ENCODE measurements at places on chromosomes 7 and 10.

GRCh38 chr10:123778719-123779517, 112.7 kb downstream of the CPXM2 start:
- no peak overlapping the region for H3K27ac ChIP-seq
- H3K36me3 ChIP-seq = no peaks in the 10 kb centered on the region
- no peaks in the 10 kb centered on the region for H3K27me3 ChIP-seq

- H3K4me3 ChIP-seq = no peak overlapping the region
- no peak for DNase-seq
- H3K36me3 ChIP-seq = no peaks in the 10 kb centered on the region
- H3K27ac ChIP-seq = no peak overlapping the region
- no peaks in the 10 kb centered on the region for H3K27me3 ChIP-seq
Observed at GRCh38 chr7:108380517-108380916, 75.7 kb downstream of the NRCAM start.

DNA sequence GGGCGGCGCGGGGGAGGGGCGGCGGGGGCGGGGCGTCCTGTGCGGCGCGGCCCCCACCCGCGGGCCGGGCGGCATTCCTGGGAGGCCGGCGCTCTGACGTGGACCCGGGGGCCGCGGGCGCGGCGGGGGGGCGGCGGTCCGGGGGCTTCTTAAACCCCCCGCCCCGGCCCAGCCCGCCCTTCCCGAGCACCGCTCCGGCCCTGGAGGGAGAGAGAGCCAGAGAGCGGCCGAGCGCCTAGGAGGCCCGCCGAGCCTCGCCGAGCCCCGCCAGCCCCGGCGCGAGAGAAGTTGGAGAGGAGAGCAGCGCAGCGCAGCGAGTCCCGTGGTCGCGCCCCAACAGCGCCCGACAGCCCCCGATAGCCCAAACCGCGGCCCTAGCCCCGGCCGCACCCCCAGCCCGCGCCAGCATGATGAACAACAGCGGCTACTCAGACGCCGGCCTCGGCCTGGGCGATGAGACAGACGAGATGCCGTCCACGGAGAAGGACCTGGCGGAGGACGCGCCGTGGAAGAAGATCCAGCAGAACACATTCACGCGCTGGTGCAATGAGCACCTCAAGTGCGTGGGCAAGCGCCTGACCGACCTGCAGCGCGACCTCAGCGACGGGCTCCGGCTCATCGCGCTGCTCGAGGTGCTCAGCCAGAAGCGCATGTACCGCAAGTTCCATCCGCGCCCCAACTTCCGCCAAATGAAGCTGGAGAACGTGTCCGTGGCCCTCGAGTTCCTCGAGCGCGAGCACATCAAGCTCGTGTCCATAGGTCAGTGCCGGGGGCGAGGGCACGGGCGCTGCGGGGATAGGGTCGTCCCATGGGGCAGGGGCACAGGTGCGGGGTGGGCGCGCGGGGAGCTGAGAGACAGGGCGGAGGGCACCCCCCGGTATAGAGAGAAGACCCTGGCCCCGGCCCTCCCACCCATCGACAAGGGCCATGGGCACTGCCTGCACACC, at the start of gene FLNC:
TSS of gene FLNC (plus strand) at position 176 of the 947 bp plus-strand sequence. CDS start at position 408, 232 bp downstream.
- DNase-seq = no peak
- no peaks in the 10 kb centered on the region for H3K36me3 ChIP-seq
- H3K4me1 ChIP-seq = peaks cover 19% of the 10 kb centered on the region
- H3K27me3 ChIP-seq = peaks cover 30% of the 10 kb centered on the region

GRCh38 chr7:32937344-32938174, 19.7 kb upstream of the FKBP9 start:
- peaks cover 7% of the 10 kb centered on the region for H3K4me1 ChIP-seq
- H3K27me3 ChIP-seq = no peaks in the 10 kb centered on the region

GRCh38 chr7:91045606-91046005, 218.6 kb upstream of the FZD1 start:
- no peak overlapping the region for H3K27ac ChIP-seq
- H3K36me3 ChIP-seq = no peaks in the 10 kb centered on the region
- H3K27me3 ChIP-seq = no peaks in the 10 kb centered on the region
- no peak for DNase-seq
- no peaks in the 10 kb centered on the region for H3K4me1 ChIP-seq
- H3K4me3 ChIP-seq = no peak overlapping the region

DNA sequence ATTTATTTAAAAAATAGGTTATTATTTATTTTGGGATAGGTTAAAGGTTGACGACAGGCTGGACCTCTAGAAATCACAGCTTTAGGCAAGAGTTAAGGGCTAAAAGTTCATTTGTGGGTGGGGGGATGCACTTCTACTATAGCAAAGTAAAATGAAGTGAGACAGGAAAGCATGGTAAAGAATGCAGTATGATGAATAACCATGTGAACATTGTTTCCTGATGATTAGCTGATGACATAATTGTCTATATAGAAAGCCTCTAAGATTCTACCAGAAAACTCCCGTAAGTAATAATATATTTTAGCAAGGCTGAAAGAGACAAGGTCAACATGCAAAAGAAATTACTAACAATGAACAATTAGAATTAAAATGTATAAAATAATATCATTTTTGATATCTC, 25.7 kb upstream of the PRSS37 start:
- H3K4me3 ChIP-seq = no peak overlapping the region
- no peaks in the 10 kb centered on the region for H3K36me3 ChIP-seq
- no peak for DNase-seq
- no peaks in the 10 kb centered on the region for H3K4me1 ChIP-seq
- H3K27me3 ChIP-seq = no peaks in the 10 kb centered on the region

- H3K4me3 ChIP-seq = no peak overlapping the region
- no peak for DNase-seq
- no peaks in the 10 kb centered on the region for H3K36me3 ChIP-seq
- no peaks in the 10 kb centered on the region for H3K4me1 ChIP-seq
Observed at GRCh38 chr7:149685455-149685854, 87.9 kb downstream of the ZNF467 start.

- H3K36me3 ChIP-seq = peaks cover 5% of the 10 kb centered on the region
- no peaks in the 10 kb centered on the region for H3K27me3 ChIP-seq
- H3K4me1 ChIP-seq = no peaks in the 10 kb centered on the region
- H3K4me3 ChIP-seq = no peak overlapping the region
- no peak overlapping the region for H3K27ac ChIP-seq
Observed at GRCh38 chr7:92608380-92609322, 18.5 kb upstream of the FAM133B start.

GRCh38 chr10:3911713-3912442, 126.9 kb upstream of the KLF6 start:
- no peak overlapping the region for H3K27ac ChIP-seq
- no peaks in the 10 kb centered on the region for H3K27me3 ChIP-seq
- no peaks in the 10 kb centered on the region for H3K4me1 ChIP-seq
- H3K4me3 ChIP-seq = no peak overlapping the region
- H3K36me3 ChIP-seq = no peaks in the 10 kb centered on the region
- DNase-seq = no peak

- H3K4me3 ChIP-seq = no peak overlapping the region
- H3K36me3 ChIP-seq = no peaks in the 10 kb centered on the region
- no peaks in the 10 kb centered on the region for H3K27me3 ChIP-seq
- H3K27ac ChIP-seq = no peak overlapping the region
Observed at GRCh38 chr7:108824840-108825580, 255.3 kb downstream of the DNAJB9 start.

GRCh38 chr10:43263551-43264343, 3.1 kb downstream of the RASGEF1A start:
- H3K4me3 ChIP-seq = no peak overlapping the region
- no peaks in the 10 kb centered on the region for H3K36me3 ChIP-seq
- H3K27me3 ChIP-seq = peaks cover 4% of the 10 kb centered on the region
- DNase-seq = no peak

DNA sequence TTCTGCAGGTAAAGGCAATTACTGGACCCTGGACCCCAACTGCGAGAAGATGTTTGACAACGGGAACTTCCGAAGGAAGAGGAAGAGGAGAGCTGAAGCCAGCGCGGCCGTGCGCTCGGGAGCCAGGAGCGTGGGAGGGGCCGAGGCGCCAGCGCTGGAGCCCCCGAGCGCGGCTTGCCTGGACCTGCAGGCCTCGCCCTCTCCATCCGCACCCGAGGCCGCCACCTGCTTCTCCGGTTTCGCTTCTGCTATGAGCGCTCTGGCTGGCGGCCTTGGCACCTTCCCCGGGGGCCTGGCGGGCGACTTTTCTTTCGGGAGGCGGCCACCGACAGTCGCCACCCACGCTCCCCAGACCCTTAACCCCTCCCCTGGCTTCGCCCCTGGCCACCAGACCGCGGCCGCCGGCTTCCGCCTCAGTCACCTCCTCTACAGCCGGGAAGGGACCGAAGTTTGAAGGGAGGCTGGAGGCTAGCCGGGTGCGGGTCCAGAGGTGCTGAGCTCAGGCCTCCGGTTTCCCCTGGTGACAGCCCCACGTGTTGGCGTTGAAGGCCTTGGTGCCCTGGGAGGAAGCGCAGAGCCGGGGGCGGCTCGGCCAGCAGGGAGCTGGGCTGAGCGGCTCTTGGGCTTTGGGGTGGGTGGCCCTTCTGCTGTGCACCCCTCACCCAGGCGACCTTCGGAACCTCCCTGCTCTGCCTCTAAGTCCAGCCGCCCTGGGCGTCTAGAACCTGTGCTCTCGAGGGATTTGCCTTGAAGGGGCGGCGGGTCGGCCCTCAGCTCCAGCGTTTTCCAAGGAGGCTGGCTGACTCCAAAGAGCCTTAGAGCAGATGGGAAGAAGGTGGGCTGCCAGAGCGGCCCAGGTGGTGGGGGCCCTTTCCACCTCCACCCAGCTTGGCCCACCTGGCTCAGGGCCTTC, 1.8 kb downstream of the FOXI2 start:
- peaks cover 2% of the 10 kb centered on the region for H3K27me3 ChIP-seq
- no peak for DNase-seq
- no peaks in the 10 kb centered on the region for H3K4me1 ChIP-seq
- no peak overlapping the region for H3K27ac ChIP-seq
- H3K36me3 ChIP-seq = no peaks in the 10 kb centered on the region
- H3K4me3 ChIP-seq = no peak overlapping the region

GRCh38 chr7:31814187-31814586, 127.2 kb downstream of the PPP1R17 start:
- H3K27me3 ChIP-seq = no peaks in the 10 kb centered on the region
- no peaks in the 10 kb centered on the region for H3K36me3 ChIP-seq
- no peaks in the 10 kb centered on the region for H3K4me1 ChIP-seq
- DNase-seq = no peak

DNA sequence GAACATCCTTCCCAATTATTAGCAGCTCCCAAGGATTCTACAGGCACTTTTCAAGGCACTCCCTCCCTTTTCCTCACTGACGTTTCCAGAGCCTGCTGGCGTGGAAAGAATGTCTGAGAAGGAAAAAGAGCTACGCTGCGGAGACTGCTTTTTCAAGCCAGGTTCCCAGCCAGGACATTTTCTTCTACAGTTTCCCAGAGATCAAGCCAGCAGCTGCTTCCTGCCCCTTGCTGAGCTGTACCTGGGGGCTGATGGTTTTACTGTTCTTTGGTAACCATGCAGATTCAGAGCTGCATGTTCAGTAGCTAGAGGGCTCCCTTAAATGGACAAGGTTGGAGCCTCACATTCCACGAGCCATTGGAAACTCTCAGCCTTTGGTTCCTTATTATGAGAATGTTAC, 133.4 kb downstream of the EVX1 start:
- no peaks in the 10 kb centered on the region for H3K27me3 ChIP-seq
- H3K27ac ChIP-seq = no peak overlapping the region
- no peaks in the 10 kb centered on the region for H3K4me1 ChIP-seq
- DNase-seq = no peak
- no peaks in the 10 kb centered on the region for H3K36me3 ChIP-seq

- no peak overlapping the region for H3K27ac ChIP-seq
- no peaks in the 10 kb centered on the region for H3K27me3 ChIP-seq
- H3K36me3 ChIP-seq = no peaks in the 10 kb centered on the region
- no peak overlapping the region for H3K4me3 ChIP-seq
- peaks cover 24% of the 10 kb centered on the region for H3K4me1 ChIP-seq
Observed at GRCh38 chr10:4069491-4069890, 284.5 kb upstream of the KLF6 start.

DNA sequence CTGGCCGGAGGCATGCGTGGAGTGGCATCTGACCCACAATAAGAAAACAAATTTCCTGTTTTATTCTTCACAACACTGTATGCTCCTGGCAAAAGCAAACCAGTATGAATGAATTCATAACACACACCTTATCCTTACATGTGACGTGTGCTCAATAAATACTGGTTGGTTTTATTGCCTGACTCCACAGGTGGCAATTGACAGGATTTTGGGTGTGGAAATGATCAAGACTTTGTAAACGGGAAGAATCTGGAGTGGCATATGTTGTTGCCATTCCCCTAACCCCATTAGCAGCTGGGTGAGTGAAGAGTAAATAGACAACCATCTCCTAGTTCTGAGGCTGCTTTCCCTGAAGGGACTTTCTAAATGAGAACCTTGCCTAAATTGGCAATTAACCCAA, 215.5 kb upstream of the AOAH start:
- H3K27ac ChIP-seq = no peak overlapping the region
- peaks cover 11% of the 10 kb centered on the region for H3K36me3 ChIP-seq
- DNase-seq = no peak
- no peaks in the 10 kb centered on the region for H3K27me3 ChIP-seq
- no peaks in the 10 kb centered on the region for H3K4me1 ChIP-seq

DNA sequence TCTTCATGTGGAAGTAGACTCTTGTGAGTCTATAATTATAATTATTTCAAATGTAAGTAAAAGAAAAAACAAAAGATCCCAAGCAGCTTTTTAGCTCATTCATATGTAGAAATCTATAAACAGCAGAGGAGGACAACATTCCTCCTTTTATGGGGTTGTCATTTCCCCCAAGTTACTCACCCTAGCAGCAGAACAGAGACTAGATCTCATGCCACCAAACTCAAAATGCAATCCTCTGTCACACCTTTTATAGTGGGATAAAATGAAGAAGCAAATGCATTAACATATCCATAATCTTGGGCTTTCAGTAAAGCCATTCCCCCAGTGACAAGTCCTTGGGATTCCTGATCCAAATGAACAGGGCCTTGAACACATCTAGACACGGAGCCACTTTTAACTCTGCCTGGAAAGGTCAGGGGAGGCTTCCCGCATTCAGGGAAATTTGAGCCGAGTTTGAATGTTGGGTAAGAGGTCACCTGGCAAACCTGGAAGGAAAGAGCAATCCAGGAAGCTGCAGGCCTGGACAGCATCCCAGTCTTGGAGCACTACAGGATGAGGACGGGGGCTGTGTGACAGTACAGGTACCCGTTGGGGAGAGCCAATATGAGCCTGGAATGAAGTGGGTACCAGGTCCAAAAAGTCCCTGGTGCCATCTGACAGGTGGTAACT, 76.4 kb downstream of the DOCK4 start:
- H3K36me3 ChIP-seq = no peaks in the 10 kb centered on the region
- H3K27ac ChIP-seq = no peak overlapping the region
- no peaks in the 10 kb centered on the region for H3K4me1 ChIP-seq
- H3K27me3 ChIP-seq = no peaks in the 10 kb centered on the region
- no peak overlapping the region for H3K4me3 ChIP-seq

Measured in effector memory CD4-positive, alpha-beta T cell (primary cell).